H1 (cell line): ENCODE measurements at places on chromosomes 2 and 18. TPM values are rescaled to one million over a fixed set of nuclear protein-coding genes. Genes with fewer than 3 reads are reported as not detected.

AQP12A gene
- total RNA-seq: not detected in 2 replicates

ARHGAP25 gene
- 0.42 and 1.2 TPM in 2 replicates for total RNA-seq

DNA sequence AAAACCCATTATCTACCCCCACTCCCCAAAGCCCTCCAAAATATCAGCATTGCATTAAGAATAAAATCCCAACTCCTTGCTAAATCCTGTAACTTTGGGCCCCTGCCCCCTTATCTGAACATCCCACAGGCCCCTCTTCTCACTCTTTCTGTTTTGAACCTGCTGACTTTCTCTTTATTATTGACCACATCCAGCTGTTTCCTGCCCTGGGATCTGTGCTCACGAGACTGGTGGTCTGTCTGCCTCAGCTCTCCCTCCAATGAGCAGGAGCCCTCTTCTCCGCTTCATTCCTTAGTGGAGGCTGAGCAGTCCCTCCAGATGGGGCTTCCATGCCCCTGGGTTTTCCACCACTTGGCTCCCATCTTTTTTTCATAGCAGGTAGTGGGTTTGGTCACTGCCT is 116.9 kb downstream of the ACKR3 start:
- no peak for DNase-seq

- no peak for DNase-seq
Observed at GRCh38 chr2:29810956-29811355, 110.4 kb downstream of the ALK start.

VWA3B gene
- not detected in 2 replicates for total RNA-seq

DNA sequence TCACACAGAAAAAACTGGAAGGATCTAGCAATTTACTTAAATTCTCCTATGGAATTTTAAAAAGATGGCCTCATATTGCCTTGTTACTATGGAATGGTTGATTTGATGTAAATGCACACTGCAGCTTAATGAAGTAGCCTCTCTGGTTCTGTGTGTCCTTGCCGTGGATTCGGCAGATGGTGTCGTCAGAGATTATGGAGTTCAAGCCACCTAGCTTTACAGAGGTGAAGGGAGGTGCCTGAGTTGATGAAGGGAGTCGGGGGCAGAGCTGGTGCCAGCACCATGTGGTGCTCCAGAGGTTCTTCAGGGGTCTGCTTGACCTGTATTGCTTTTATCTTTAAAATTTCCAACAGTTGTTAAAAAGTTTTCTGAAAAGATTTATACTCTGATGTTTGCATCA is 48.8 kb downstream of the ASAP2 start:
- DNase-seq: no peak

GRCh38 chr2:24538720-24539119 is 47.7 kb downstream of the NCOA1 start:
- no peak for DNase-seq

GRCh38 chr2:150607390-150607811 is 119.9 kb upstream of the RND3 start:
- DNase-seq: no peak

DNA sequence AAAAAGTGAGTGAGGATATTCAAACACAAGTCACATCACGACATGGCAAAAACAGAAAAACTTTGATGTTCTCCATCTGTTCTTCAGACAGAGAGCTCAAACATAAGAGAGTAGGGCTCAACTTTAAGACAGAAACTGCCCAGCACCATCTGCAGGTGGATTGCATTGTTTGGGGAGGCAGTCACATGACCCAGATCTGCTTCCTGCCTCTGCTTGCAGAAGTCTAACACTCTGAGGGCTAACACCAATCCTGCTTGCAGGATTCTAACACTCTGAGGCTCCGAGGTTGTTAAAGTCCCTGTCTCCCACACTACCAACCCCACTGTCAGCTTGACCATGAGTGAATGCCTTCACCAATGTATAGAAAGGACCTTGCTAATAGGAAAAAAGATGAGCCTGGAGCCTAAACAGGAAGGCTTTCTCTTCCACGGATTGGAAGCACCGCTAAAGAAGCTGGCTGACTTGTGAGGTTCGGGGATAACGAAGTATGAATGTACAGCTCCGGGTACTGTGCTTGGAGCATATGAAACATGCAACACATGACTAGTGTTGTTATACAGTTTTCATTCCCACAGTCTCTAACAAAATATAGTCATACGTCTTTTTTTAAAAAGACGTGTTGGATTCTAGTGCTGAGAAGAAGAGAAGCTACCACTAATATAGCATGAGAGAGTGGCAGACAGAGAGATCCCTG is 176.6 kb upstream of the CREB1 start:
- no peak for DNase-seq

SERPINB5 gene
- 0.23 TPM in 1 of 2 replicates, not detected in the other for total RNA-seq

ALLC gene
- total RNA-seq: not detected in 2 replicates

TANC1 gene
- 7.6 and 7.8 TPM in 2 replicates for total RNA-seq

DNA sequence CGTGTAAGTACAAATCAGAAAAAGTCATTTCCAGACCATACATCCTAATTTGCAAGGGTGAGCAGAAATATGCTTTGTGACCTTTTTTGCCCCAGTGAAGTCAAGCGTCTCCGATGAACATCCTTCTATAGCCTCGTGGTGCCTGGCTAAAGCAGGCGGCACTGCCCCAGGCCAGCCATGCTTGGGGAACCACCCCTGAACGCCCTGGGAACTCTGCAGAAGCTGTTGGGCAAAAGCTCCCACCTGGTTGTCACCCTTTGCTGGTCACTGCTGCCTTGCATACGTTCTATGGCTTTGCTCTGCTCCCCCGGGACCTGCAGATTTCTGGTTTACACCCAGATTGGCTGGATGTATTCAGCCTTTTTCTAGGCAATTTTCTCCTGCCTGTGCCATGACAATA is 256.4 kb downstream of the SS18 start:
- DNase-seq: no peak

DNA sequence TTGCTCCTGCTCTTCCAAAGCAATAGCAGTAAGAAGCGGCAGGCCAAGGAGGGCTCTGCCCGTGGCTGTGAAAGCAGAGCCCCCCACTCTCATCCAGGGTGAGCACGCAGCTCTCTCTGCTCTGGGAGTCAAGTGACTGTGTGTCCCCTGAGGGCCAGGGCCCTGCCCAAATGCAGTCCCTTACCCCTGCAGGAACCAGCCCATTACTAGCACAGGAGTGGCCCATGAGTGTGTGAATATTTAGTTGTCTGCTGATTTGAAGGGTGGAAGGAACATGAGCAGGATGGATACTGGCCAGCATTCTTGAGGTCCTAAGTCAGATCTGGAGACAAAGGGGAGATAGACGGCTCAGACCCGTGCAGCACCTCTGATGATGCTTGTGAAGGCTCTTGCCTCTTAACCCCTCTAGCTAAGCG is 69.7 kb upstream of the FOSL2 start:
- DNase-seq: no peak

GRCh38 chr18:79942786-79943607 is 8.5 kb downstream of the SLC66A2 start:
- no peak for DNase-seq

HOXD10 gene
- total RNA-seq: not detected in 2 replicates

LIMS3 gene
- total RNA-seq: 2.0 and 2.7 TPM in 2 replicates

MATN3 gene
- total RNA-seq: 9.7 and 9.9 TPM in 2 replicates

DNA sequence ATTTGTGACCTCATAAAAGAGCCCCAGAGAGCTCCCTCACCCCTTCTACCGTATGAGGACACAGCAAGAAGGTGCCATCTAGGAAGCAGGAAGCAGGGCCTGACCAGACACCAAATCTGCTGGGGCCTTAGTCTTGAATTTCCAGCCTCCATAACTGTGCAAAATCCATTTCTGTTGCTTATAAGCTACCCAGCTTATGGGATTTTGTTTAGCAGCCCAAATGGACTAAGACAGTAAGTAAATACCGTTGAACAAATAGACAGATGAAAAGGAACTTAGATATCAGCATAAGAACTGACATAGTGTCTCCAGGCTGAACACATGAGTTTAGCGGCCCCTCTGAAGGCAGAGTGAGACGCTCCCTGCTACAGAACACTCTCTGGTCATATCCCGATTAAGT is 130.9 kb downstream of the UXS1 start:
- peak; percentile 7 for DNase-seq

DNA sequence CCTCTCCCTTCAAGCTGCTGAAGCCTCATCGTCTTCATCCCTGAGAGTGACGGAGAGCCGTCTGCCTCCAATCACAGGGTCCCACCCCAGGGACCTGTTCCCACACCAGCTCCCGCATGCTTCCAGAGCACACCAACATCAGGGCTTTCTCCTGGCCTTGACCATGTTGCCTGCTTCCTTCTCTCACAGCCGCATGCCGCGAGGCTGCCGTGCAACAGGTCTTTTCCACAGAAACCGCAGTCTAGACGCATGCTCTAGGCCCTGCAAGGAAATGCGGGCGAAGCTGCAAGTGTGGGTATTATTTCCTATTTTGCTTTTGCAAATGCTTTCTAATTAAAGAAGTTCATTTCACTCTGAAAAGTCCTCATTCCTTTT is 277.8 kb downstream of the EIPR1 start:
- DNase-seq: no peak

GRCh38 chr2:6773007-6773693 is 92.6 kb downstream of the CMPK2 start:
- peak; percentile 99 for DNase-seq

SCN7A gene
- 0.11 and 0.19 TPM in 2 replicates for total RNA-seq

DNA sequence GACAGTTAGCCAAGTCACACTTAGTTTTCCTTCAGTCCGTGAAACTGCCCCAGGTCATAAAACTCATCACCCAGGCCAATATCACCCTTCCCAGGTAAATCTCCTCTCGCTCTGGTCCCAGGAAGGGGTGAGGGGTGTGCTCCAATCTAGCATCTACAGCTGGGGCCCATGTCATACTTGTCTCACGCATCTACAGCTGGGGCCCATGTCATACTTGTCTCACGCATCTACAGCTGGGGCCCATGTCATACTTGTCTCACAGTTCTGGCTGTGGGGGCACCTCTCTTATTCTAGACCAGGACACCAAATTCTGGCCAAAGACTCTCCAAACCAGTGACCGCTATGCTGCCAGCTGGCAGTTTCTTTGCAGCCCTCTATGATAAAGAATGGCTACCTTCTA is 123.3 kb upstream of the DLGAP1 start:
- DNase-seq: no peak

CYP26B1 gene
- total RNA-seq: 0.36 and 0.69 TPM in 2 replicates

- no peak for DNase-seq
Observed at GRCh38 chr2:143071185-143071876, 57.9 kb upstream of the ARHGAP15 start.

MAL gene
- total RNA-seq: not detected in 2 replicates

GRCh38 chr2:149346272-149346671 is 15.9 kb downstream of the LYPD6 start:
- no peak for DNase-seq

AMER3 gene
- 0.19 and 0.55 TPM in 2 replicates for total RNA-seq

DNA sequence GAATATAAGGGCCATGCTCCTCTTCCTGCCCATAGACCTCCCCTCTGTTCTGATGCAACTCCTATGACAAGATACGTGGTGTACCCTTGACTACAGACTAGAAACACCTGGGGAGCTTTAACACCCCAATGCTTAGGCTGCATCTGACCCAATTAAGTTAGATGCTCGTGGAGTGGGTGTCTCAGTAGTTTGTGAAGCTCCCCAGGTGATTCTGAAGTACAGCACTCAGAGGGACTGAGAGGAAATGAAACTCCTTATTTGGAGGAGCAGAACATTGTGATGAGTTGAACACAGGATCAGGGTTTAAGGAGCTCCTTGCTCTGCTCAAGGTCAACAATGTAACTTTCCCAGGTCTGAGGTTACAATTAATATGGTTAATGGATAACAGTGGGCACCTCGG is 80.3 kb upstream of the TTC39C start:
- DNase-seq: no peak

FAM237A gene
- total RNA-seq: not detected in 2 replicates

- no peak for DNase-seq
Observed at GRCh38 chr2:6072276-6072675, 380.1 kb downstream of the SOX11 start.
